AG08396 (cell line): ENCODE measurements at places on chromosomes 1 and 21.

DNA sequence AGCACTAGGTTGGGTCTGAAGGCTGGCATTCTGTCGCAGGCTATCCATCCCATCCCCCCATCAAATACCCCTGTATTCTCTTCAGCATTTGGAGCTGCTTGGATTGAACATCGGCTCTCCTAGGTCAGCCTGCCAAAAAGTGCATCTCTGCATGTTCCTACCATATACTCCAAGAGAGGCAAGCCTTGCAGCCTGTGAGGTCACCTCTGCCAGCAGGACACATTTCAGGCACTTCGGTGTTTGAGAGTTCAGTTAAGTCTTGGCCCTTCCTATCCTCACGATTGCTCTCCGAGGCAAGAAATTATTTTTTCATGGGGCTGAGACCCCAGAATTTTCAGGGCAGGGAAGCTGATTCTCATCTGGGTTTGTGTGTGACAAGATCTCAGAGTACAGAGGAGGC, 2.6 kb downstream of the GPR25 start:
- DNase-seq = no peak

- no peak for DNase-seq
These were observed 11.8 kb upstream of the ABCB10 start for GRCh38 chr1:229570305-229570704.

GRCh38 chr1:229689904-229690303, 63.9 kb downstream of the URB2 start:
- DNase-seq = no peak

DNA sequence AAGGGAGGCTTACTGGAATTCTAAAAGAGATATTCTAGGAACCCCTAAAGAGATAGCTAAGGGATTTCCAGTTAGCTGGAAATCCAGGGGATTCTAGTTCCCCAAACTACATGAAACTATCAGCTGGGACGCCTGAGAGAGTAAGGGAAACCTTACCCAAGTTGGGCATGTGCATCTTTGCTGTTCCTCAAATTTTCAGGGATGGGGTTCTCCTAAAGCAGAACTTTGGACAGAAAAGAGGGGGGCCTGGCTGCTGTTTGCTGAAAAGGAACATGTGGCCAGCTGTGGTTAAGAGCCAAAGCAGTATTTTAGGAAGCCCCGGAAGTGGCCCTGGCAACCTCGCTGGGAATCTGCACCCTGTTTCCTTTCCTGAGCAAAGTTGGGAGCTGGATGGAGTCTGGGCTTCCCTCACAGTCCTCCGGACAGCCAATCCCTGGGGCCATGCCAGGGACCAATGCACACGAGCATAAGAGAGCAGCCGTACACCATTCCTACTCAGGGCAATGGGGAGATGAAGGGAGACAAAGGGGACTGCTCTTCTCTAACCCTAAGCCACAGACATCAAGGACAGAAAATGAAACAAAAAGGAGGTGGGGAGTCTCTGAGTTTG, 154.3 kb downstream of the PLXNA2 start:
- DNase-seq = peak; percentile 41

- no peak for DNase-seq
These were observed 295.3 kb downstream of the PTPRU start for GRCh38 chr1:29531596-29531995.

DNA sequence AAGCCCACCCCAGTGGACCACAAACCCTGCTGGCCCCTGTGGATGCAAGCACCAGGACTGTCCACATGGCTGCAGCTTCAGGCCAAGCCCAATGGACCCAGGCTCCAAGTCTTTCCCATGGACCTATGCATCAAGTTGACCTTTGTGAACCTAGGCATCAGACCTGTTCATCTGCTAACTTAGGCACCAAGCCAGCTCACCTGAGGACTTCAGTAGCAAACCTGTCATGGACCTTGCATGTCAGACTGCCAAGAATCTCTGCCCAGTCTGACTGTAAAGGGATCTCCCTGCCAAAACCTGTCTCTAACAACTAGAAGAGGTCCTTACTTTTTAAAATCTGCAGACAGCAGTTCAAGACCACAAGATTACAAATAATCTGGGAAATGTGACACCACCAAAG, 37.8 kb downstream of the FMO3 start:
- DNase-seq = no peak

DNA sequence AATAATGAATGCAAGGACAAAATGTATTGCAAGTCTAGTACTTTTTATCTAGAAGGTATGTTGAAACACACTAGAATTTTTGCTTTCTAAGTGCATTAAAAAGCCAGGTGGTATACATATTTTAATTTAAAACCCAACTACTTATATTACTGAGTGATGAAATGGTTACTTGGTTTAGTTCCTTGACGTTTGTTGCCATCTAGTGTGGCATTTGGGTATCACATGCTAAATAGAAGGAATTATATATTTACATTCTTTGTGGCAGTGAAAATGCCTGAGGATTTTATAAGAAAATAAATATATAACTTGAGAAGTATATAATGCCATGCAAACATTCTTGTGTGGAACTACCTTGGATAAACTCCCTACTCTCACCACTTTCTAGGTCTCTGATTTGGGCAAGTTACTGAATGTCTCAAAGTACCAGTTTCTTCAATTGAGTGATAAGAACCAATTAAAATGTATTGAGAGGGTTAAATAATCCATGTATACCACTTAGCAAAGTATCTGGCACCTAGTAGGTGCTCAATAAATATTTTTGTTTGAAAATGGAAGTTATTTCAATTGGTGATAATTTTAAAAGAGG, 69.6 kb downstream of the SDCCAG8 start:
- DNase-seq = peak; percentile 33

DNA sequence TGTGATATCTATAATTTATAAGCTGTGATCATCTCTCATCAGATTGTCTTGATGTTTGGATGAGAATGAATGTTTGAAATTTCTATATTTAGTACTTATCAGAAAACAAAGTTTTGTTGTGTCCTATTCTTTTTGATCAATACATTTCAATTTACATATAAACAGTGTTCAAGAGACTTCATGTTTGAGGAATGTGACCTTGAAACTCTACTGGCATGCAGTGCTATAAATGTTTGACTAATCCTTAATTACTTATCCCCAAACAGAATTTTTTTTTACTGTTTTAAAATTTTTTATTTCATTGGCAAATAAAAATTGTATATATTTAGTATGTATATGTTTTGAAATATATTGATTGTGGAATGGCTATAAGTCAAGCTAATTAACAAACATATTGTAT, 1.5 kb upstream of the PRKAA2 start:
- no peak for DNase-seq

DNA sequence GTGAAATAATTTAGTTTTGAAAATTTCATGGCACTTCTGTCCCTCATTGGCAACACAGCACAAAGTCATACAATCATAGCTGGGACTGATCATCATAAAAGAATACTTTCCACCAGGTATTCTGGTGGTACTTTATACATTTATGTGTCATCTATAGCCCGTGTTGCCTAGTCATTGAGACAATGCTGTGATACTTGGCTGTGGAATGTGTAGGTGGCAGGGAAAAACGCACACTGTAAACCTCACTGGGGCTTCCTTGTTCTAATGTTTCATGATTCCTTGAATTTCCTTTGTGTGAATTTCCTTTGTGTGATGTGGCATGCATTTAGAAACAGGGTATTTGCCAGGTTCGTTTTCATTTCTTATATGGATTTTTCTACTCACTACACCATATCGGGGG, 118.3 kb downstream of the FMN2 start:
- no peak for DNase-seq

DNA sequence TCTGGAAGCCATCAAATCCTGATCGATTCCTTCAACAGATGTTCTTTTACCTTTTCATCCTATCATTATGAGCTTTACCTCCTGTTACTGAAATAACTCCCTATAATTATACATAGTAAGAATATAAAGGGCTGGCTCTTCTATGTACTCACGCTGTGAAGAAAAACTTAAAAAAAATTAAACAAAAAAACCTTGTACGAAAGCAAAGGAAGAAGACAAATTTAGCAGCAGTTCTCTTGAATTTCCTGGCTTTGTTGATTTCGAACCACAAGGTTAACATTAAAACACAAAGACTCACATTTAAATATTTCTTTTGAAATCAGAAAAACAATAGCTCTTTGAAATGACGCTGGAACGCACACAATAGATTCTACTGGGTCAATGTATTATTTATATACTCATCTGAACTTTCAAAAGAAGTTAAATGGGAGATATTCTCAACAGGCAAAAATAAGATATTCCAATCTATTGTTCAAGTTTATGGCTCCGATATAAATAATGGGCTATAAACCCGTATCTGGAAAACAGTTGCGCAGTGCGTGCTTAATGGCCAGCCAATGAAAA, 13.6 kb upstream of the SPEN start:
- peak; percentile 84 for DNase-seq

DNA sequence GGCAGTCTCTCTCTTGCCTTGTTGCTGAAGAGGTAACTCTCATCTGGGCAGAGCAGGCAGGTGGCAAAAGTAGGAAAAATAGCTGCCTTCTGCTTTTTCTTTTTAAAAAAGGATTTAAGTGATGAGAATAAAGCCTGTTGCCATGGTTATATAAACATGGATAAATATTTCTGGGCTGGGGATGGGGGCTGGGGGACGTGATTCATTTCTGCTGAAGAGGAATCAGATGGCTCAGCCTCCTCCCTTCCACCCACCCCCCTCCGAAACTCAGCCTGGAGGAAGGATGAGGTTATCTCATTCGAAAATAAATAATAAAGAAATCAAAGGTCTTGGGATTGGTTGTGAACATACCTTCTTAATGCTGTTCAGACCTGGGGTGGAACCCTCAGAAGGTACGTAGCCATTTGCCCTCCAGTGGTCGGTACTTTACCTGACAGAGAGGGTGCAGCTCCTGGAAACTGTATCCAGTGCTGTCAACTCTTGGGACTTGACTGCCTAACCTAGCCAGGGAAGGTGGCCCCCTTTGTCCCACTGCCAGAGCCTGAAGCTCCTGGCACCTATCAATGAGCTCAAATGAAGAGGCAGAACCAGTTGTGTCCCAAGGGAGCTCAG, 3.8 kb upstream of the INKA2 start:
- peak; percentile 29 for DNase-seq

- DNase-seq = no peak
These were observed 27.8 kb downstream of the SLC26A9 start for GRCh38 chr1:205915354-205915990.

DNA sequence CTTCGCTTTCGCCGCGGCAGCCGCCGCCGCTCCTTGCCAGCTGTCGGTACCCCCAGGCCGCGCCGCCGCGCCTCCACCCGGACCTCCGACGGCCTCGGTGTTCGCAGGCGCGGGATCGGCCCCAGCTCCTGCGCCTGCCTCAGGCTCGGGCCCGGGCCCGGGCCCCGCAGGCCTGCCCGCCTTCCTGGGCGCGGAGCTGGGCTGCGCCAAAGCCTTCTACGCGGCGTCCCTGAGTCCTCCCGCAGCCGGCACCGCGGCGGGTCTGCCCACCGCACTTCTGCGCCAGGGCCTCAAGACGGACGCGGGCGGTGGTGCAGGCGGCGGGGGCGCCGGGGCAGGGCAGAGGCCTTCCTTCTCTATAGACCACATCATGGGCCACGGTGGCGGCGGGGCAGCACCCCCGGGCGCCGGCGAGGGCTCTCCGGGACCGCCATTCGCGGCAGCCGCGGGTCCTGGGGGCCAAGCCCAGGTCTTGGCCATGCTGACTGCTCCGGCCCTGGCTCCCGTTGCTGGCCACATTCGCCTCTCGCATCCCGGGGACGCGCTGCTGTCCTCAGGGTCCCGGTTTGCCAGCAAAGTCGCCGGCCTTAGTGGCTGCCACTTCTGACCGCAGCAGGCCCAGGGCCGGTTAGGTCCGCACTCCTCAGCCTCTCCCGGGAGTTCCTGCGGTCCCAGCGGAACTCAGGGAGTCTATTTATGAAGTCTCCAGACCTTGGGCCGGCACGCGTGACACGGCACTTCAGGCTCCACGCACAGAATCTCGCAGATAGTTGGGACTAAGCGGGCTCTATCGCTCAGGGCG, 1.4 kb downstream of the FOXD2 start:
- DNase-seq = no peak

GRCh38 chr1:18256282-18257235, 149.0 kb downstream of the IGSF21 start:
- DNase-seq = peak; percentile 42

DNA sequence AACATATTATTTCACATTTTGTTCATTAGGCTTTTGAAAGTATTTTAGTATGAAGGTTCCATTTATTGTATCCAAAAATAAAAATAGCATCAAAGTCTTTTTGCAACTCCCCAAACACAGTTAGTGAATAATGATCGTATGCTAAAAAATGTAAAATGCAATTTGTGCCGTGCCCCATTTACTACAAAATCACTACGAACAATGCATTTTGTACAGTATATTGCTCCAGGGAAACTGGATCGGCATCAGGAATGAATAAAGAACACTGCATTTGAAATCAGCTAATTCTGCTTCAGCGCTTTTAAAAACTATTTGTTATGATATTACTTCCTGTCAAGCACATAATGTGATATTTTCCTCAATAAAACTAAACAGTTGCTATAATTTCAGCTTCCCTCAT, 547.8 kb downstream of the DPYD start:
- no peak for DNase-seq
